ENCODE measurements at places on chromosomes 1 and 21.

- no peak overlapping the region for H3K4me3 ChIP-seq
- no peaks in the 10 kb centered on the region for H3K36me3 ChIP-seq
- no peaks in the 10 kb centered on the region for H3K4me1 ChIP-seq
- no peak overlapping the region for H3K27ac ChIP-seq
- H3K27me3 ChIP-seq = no peaks in the 10 kb centered on the region
These were observed 33.2 kb upstream of the KLF18 start for GRCh38 chr1:44174630-44175029.

DNA sequence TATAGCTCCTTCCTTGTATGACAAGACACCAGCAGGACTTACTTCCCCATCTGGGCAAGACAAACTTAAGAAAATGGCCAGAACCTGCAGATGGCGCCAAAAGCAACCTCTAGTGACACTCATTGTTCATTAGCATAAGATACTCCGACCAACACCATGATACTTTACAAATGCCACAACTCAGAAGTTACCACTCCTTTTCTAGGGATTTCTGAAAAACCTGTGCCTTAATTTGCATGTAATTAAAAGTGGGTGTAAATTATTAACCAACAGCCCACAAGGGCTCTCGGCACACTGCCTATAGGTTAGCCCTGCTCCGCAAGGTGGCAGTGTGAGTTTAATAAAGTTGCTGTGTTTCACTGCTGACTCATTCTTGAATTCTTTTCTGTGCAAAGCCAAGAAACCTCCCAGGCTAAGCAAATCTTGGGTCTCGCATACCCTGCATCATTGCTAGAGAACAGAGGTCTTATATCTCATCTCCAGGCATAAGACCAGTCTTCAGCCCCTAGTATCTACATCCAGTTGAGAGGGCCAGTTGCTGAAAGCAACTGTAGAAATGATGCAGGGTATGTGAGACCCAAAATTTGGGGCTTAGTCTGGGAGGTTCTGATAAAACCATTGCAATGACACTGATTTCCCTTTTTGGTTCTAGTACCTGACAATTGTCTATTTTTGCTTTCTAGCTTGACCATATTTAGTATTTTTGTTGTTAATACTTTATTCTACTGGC, 86.4 kb downstream of the FAF1 start:
- no peak for DNase-seq
- H3K4me3 ChIP-seq = no peak overlapping the region
- H3K36me3 ChIP-seq = no peaks in the 10 kb centered on the region
- no peaks in the 10 kb centered on the region for H3K27me3 ChIP-seq

- no peaks in the 10 kb centered on the region for H3K4me1 ChIP-seq
- no peak overlapping the region for H3K27ac ChIP-seq
- DNase-seq = no peak
- H3K36me3 ChIP-seq = no peaks in the 10 kb centered on the region
- H3K4me3 ChIP-seq = no peak overlapping the region
- no peaks in the 10 kb centered on the region for H3K27me3 ChIP-seq
These were observed 41.0 kb upstream of the USP25 start for GRCh38 chr21:15688809-15689208.

DNA sequence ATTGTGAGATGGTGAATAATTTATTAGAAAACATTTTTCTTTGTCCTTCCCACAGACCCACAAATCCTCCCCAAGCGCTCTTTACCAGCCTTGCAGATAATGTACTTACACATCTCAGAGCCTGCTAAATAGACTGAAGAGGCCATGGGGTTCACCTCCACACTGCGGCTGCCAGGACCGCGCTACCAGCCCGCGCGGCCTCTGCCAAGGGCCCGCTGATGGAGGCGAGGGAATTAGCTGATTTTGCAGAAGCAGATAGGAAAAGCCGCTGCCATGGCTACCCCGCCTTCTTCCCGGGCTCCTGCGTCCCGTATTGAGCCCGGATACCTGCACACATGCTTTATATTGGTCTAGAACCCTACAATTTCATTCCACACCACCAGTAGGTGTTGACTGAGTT, 248.0 kb upstream of the FOXD3 start:
- no peak overlapping the region for H3K27ac ChIP-seq
- DNase-seq = no peak
- H3K4me3 ChIP-seq = no peak overlapping the region
- no peaks in the 10 kb centered on the region for H3K36me3 ChIP-seq
- H3K4me1 ChIP-seq = no peaks in the 10 kb centered on the region

- no peaks in the 10 kb centered on the region for H3K27me3 ChIP-seq
- H3K4me1 ChIP-seq = no peaks in the 10 kb centered on the region
- DNase-seq = no peak
- H3K36me3 ChIP-seq = no peaks in the 10 kb centered on the region
- peak overlapping the region; percentile 75 for H3K27ac ChIP-seq
These were observed 32.3 kb downstream of the LRRC8B start for GRCh38 chr1:89556726-89557444.

DNA sequence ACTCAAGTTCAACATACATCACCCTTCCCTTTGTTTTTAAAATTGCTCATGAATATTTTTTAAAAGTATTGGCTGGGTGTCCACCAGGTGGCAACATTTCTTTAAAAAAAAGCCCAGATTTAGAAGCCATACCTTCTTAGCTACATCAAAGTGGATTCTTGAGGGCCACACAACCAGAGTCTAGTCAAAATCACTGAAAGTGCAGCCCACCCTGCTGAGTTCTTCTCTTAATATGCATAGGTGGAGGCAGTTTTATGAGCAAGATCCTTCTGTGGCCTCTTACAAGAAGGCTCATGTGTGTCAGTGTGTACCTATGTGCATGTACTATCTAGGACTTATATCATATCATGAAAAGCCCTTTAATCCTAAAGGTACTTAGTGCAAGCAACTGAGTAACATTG, 16.9 kb upstream of the GNG12 start:
- H3K4me1 ChIP-seq = no peaks in the 10 kb centered on the region
- H3K4me3 ChIP-seq = no peak overlapping the region
- DNase-seq = no peak
- no peaks in the 10 kb centered on the region for H3K36me3 ChIP-seq
- H3K27me3 ChIP-seq = no peaks in the 10 kb centered on the region

DNA sequence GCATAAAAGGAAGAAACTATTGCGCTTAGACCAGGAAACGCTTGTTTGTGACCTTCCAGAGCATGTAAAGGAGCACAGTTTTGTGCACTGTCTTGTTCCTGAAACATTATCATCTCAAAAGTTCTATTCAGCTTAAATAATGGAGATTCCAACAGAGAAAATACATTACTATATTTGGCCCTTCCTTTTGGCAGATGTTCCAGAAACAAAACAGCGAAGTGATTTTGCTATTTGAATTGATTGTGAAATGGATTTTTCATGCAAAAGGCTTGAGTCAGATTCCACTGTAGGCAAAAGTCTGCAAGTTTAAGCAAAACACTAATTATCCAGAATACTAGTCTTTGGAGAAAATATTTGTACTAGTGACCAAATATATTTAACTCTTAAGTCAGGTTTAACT, 80.3 kb upstream of the PTBP2 start:
- H3K36me3 ChIP-seq = no peaks in the 10 kb centered on the region
- H3K27ac ChIP-seq = no peak overlapping the region
- DNase-seq = no peak
- H3K27me3 ChIP-seq = no peaks in the 10 kb centered on the region

- H3K4me1 ChIP-seq = no peaks in the 10 kb centered on the region
- H3K27me3 ChIP-seq = no peaks in the 10 kb centered on the region
- no peaks in the 10 kb centered on the region for H3K36me3 ChIP-seq
- no peak overlapping the region for H3K27ac ChIP-seq
- H3K4me3 ChIP-seq = no peak overlapping the region
- DNase-seq = no peak
These were observed 34.9 kb downstream of the PRKCZ start for GRCh38 chr1:2085080-2085479.

DNA sequence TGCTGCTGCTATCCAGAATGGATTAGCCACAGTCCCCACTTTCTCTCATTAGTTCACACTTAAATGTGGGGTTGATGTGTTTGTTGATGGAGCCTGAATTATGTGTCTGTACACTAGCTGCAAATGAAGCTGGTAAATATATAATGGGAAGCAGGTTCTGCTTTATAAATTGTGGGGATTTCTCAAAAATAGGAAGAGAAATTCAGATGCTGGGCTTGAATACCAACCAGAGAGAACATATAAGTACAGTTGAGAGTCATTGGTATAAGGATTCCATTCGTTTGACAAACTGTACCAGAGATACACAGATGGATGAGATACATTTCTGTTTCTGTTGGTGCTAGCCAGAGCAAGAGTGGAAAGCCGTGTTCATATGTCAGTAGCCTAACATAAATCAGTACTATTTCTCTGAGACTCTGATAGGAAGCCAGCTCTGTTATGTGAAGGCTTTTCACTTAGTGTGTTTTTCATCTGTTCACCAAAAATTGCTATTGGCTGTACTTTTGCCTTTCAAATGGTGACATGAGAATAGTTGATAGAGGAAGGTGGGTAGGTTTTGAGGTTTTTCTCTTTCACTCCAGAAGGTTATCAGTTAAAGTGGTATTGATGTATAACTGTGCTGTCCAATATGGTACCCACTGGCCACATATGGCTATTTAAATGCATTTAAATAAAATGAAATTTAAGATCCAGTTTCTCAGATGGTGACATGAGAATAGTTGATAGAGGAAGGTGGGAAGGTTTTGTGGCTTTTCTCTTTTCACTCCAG, 15.6 kb downstream of the SMG7 start:
- no peak overlapping the region for H3K27ac ChIP-seq
- H3K36me3 ChIP-seq = no peaks in the 10 kb centered on the region
- H3K4me1 ChIP-seq = no peaks in the 10 kb centered on the region
- no peak for DNase-seq
- H3K27me3 ChIP-seq = no peaks in the 10 kb centered on the region

DNA sequence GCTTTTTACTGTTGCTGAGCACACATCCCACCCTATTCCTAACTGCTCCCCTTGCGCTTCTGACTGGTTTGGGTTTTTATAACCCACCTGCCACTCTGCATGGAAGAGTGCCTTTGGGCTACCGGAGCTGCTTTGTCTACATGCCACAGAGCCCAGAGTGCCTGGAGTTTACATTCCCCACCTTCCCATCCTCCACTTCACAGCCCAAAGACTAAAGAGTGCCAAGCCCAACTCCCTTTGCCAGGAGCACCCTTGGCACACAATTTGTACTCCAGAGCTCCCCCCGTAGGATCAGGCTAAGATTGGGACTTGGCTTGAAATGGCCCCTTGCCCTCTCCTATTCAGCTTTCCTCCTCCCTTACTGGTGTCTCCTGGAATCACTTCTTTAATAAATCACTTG, 63.3 kb downstream of the LHX9 start:
- H3K4me3 ChIP-seq = no peak overlapping the region
- DNase-seq = no peak
- H3K36me3 ChIP-seq = no peaks in the 10 kb centered on the region

GRCh38 chr1:232629250-232630046, 485 bp downstream of the SIPA1L2 start:
- H3K4me3 ChIP-seq = peak overlapping the region; percentile 70
- no peaks in the 10 kb centered on the region for H3K27me3 ChIP-seq
- DNase-seq = peak; percentile 54
- no peaks in the 10 kb centered on the region for H3K36me3 ChIP-seq
- no peak overlapping the region for H3K27ac ChIP-seq
- no peaks in the 10 kb centered on the region for H3K4me1 ChIP-seq

DNA sequence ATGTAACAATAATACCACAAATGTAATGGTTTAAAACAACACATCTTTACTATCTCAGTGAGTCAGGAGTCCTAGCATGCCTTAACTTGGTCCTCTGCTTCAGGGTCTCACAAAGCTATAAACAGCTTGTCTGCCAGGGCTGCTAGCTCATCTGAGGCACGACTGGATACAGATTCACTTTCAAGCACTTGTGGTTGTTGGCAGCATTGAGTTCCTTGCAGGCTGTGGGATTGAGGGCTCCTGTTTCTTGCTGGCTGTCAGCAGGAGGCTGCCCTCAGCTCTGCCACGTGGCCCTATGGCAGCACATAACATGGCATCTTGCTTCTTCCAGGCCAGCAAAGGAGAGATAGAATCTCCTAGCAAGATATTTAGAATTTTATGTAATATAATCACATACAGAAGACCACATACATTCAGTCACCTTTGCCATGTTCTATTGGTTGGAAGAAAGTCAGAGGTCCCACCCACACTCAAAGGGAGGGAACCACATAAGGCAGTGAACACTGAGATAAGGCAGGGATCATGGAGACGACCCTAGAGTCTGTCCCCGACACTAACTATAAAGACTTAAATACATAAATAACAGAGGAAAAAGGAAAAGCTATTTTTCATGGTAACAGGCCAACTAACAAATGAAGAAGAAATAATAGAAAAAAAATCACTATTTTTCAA, 18.9 kb upstream of the IPP start:
- H3K4me1 ChIP-seq = no peaks in the 10 kb centered on the region
- no peak for DNase-seq
- no peaks in the 10 kb centered on the region for H3K27me3 ChIP-seq
- H3K4me3 ChIP-seq = no peak overlapping the region
- no peaks in the 10 kb centered on the region for H3K36me3 ChIP-seq

DNA sequence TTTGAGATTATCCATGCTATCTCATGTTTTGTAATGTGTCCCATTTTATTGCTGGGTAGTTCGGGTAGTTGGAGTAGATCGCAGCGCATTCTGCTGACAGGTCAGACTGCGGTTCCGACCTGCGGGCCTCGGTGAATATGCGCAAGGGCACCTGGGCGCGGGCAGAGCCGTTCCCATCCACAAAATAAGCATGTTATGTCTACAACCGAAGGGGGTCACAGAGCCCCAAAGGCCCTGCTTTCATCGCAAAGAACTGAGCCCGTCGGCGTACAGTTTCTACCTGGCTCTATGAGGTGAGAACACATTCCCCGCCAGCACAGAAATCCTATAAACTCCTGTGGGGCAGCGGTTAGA, 88.4 kb downstream of the PRKAB2 start:
- H3K27me3 ChIP-seq = no peaks in the 10 kb centered on the region
- no peak for DNase-seq
- H3K36me3 ChIP-seq = no peaks in the 10 kb centered on the region
- peaks cover 6% of the 10 kb centered on the region for H3K4me1 ChIP-seq
